A549 treated with Mapracorat at 1 μM for 4 hours (cell line): ENCODE measurements at places on chromosomes 6 and 20. TPM values are rescaled to one million over a fixed set of nuclear protein-coding genes. Genes with fewer than 3 reads are reported as not detected.

Gene SLC22A16
- total RNA-seq: not detected in 5 replicates

Gene SFTA2
- total RNA-seq: 0.27 TPM in 1 of 5 replicates, not detected in the others

Gene BMP7
- 0.34 to 1.0 TPM (median 0.58 TPM) in 5 replicates for total RNA-seq

Gene CHRNA4
- 0.15 to 0.38 TPM (median 0.34 TPM) in 5 replicates for total RNA-seq

Gene CRYBG1
- 0.60 to 0.80 TPM (median 0.67 TPM) in 5 replicates for total RNA-seq

Gene ZGPAT
- total RNA-seq: 22.0 to 30.9 TPM (median 26.9 TPM) in 5 replicates

Gene NOX3
- total RNA-seq: not detected in 5 replicates

Gene BEND3
- total RNA-seq: 3.1 to 3.9 TPM (median 3.4 TPM) in 5 replicates
